Karpas-422 (cell line): ENCODE measurements at places on chromosomes 2 and 18. TPM values are rescaled to one million over a fixed set of nuclear protein-coding genes. Genes with fewer than 3 reads are reported as not detected.
A peak's percentile ranks its signal among the peaks of the same experiment; 100 is the strongest.

ARHGAP15 gene
- total RNA-seq: 65.6 and 82.8 TPM in 2 replicates

CRACDL gene
- 1.0 and 2.5 TPM in 2 replicates for total RNA-seq

TP53I3 gene
- total RNA-seq: 3.4 and 13.5 TPM in 2 replicates

DYSF gene
- total RNA-seq: not detected in 2 replicates

ERMN gene
- total RNA-seq: 5.8 and 8.2 TPM in 2 replicates

PXDN gene
- total RNA-seq: not detected in 2 replicates

NOSTRIN gene
- not detected in 2 replicates for total RNA-seq

DNA sequence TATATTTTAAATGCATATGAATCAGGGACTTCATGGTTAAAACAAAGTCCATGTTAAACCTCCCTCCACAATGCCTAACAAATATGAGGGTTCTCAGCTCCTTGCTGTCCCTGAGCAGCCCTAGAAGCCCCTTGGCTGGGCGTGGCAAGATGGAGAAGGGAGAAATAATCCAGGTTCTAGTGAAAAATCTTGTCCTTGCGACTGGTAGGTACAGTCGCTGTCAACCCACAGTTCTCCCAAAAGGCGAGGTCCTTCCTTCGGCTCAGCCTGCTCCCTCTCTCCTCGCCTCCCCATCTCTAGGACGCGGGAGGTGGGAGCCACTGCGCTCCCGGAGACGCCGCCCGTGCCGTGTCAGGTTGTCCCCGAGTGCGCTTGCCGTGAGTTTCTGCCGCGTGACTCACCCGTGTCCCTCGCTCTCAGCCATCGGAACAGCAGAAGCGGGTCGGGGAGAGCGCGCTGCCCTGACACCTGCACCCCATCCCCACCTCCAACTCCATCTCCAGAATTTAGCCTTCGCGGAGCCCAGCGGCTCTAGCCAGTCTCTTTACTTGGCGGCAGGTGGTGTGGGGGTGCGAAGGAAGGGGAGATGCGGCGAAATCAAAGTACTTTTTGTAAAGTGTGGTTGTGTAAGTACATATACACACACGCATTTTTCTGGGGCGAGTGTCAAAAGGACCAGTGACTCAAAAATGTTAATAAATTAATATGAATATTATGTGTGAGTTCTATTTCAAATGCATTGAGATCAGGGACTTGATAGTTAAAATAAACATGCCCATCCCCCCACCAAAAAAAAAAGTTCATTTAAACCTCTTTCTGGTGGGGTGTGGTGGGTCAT, 65.1 kb upstream of the TMEM17 start:
- H3K4me1 ChIP-seq: no peaks in the 10 kb centered on the region
- H3K4me3 ChIP-seq: no peak overlapping the region
- no peak for DNase-seq
- H3K27ac ChIP-seq: no peak overlapping the region
- H3K36me3 ChIP-seq: no peaks in the 10 kb centered on the region

DNA sequence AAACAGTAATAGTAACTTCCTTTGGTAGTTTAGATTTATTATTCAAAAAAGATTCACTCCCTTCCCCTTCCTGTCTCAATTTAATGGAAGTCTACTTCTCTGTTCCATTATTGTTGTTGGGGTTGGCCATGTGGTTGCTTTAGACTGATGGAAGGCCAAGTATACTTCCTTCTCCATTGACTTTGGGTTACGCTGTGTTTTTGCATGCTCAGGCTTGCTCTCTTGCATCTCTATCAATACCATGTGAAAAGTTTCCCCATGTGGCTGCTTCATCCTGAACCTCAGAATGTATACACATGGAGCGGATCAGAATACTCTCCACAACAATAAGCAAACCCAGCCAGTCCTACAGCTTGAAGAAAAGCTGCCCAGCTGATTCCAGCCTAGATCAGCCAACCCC, 20.3 kb downstream of the CFAP210 start:
- no peak overlapping the region for H3K27ac ChIP-seq
- no peak for DNase-seq
- no peaks in the 10 kb centered on the region for H3K36me3 ChIP-seq
- H3K4me1 ChIP-seq: no peaks in the 10 kb centered on the region
- H3K27me3 ChIP-seq: no peaks in the 10 kb centered on the region

DNA sequence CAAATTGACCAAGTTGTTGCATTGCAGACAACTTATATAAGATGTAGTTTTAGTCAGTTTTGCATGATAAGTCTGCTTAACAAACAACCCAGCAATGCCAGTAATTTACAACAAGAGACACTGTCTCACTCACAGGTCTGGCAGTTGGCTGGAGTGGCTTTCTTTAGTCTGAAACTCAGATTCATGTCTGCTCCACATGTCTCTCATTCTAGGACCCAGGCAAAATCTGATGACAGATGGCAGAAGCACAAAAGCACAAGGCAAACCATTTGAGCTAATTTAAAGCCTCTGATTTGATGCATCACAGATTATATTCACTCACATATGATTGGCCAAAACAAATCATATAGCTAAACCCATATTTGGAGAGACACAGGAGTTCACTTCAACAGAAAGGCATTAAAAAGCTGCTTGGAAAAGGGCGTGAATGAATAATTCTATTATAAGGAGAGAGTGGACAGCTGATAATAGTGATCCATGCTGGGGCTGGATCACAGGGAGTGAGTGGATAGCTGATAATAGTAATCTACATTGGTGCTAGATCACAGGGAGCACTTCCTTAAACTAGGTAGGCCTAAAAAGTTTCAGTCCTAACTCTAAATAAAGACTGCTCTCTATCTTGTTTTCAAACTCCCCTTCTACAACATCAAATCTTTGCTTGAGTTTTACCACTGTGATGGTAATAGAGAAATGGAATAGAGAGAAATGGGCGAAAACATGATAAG, 593.2 kb upstream of the ZNF804A start:
- no peak overlapping the region for H3K4me3 ChIP-seq
- DNase-seq: no peak
- H3K36me3 ChIP-seq: no peaks in the 10 kb centered on the region
- H3K27me3 ChIP-seq: no peaks in the 10 kb centered on the region

DNA sequence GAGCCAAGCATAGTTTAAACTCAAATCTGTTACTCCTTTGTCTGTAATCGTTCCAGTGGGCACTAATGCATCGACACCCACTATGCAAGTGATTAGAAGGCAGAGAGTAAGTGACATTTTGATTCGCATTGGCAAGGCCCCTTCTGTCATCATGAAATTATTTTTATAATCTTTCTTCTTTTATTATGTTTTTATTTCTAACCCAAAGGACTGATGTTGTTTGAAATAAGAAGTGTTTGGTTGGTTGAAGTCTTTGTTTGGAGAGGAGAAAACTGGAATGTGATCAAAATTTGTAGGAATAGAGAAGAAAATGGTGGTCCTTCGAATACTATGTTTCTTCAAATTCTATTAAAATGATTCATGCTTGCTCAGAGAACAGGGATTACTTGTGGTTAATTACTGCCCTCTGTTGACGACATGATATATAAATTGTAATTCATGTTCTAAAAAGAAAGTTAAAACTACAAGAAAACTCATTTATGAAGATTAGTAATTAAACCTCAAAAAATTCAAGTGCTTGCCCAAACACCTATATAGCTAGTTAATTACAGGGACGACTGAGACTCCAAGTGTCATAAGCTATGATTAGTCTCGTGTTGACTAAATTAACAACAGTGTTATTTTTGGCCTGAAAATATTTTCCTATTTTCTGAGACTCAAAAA, 26.4 kb upstream of the TFPI start:
- no peak overlapping the region for H3K4me3 ChIP-seq
- H3K27me3 ChIP-seq: no peaks in the 10 kb centered on the region
- peak; percentile 70 for DNase-seq

- no peak overlapping the region for H3K27ac ChIP-seq
- no peak overlapping the region for H3K4me3 ChIP-seq
- no peaks in the 10 kb centered on the region for H3K4me1 ChIP-seq
These were observed 575.1 kb upstream of the CDH7 start for GRCh38 chr18:65175681-65176080.

- no peaks in the 10 kb centered on the region for H3K27me3 ChIP-seq
- H3K4me3 ChIP-seq: no peak overlapping the region
- H3K27ac ChIP-seq: no peak overlapping the region
- H3K36me3 ChIP-seq: no peaks in the 10 kb centered on the region
These were observed 1588.9 kb upstream of the TMEFF2 start for GRCh38 chr2:193783681-193784080.

GRCh38 chr2:191593622-191594385, 84.1 kb upstream of the NABP1 start:
- H3K4me1 ChIP-seq: no peaks in the 10 kb centered on the region
- H3K27me3 ChIP-seq: no peaks in the 10 kb centered on the region
- H3K36me3 ChIP-seq: no peaks in the 10 kb centered on the region
- no peak for DNase-seq
- no peak overlapping the region for H3K27ac ChIP-seq

- no peaks in the 10 kb centered on the region for H3K4me1 ChIP-seq
- no peak overlapping the region for H3K27ac ChIP-seq
- peak; percentile 79 for DNase-seq
- H3K27me3 ChIP-seq: no peaks in the 10 kb centered on the region
These were observed 62.4 kb downstream of the TXNL1 start for GRCh38 chr18:56575819-56576663.

DNA sequence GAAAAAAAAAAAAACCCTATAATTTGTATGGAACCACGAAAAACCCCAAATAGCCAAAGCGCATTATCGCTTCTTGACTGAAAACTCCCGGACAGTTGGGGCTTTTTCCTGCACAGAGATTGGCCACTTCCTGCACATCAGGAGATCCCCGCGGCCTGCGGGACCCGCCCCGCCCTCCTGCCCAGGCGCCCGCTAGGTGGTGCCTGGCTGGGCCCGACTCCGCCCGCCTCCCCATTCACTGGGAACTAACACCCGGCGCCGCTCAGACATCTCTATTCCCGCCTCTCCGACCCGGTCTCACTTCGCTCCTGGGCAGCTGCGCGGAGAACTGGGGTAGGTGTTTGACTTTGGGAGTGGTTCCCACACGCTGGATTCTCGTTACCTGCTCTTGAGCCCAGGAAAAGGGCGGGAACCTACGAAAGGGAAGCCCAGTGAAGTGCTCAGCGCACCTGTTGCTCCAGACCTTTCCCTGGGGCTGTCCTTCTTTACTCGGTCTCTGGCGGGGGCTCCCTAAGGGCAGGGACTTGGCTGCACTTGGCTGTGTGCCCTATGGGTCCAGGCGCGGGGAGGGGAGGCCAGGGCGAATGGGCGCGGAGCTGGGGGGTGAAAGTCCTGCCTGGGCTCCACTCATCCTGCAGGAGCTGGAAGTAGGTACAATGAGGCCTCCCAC, at the start of gene HMSD:
Gene HMSD (plus strand): TSS at position 234 of the 670 bp plus-strand sequence. CDS start 4,155 bp downstream, outside the sequence.
- peaks cover 9% of the 10 kb centered on the region for H3K4me1 ChIP-seq
- H3K27me3 ChIP-seq: no peaks in the 10 kb centered on the region
- H3K36me3 ChIP-seq: no peaks in the 10 kb centered on the region
- peak; percentile 51 for DNase-seq
- H3K27ac ChIP-seq: no peak within 1 kb of the TSS

- H3K36me3 ChIP-seq: no peaks in the 10 kb centered on the region
- H3K4me1 ChIP-seq: no peaks in the 10 kb centered on the region
- no peak overlapping the region for H3K27ac ChIP-seq
- peak; percentile 44 for DNase-seq
- no peak overlapping the region for H3K4me3 ChIP-seq
These were observed 91.4 kb downstream of the COL6A3 start for GRCh38 chr2:237322564-237322963.

DNA sequence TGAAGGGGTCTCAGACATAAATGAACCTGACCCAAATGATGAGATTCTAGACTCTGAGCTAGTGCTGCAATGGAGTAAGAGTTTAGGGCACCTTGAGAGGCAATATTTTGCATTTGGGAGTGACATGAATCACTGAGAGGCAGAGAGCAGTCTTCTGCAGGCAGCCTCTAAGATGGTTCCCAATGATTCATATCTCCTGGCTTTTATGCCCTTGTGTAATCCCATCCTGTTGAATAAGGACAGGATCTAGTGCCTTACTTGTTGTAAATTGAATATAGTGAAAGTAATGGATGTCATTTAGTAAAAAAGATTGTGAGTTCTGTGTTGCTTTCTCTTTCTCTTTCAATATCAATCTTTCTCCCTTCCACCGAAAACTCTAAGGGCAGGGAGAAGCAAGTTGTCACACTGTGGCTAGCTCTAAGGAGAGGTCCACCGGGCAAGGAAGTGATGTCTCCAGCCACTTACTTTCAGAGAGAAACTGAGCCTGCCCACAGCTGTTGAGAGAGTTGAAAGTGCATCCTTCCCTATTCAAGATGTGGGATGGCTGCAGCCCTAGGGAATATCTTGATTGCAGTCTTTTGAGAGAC, 144.7 kb downstream of the TRIB2 start:
- no peaks in the 10 kb centered on the region; the same call in 1 of the 2 replicates for H3K27me3 ChIP-seq
- no peak overlapping the region for H3K27ac ChIP-seq
- DNase-seq: no peak
- H3K36me3 ChIP-seq: no peaks in the 10 kb centered on the region

DNA sequence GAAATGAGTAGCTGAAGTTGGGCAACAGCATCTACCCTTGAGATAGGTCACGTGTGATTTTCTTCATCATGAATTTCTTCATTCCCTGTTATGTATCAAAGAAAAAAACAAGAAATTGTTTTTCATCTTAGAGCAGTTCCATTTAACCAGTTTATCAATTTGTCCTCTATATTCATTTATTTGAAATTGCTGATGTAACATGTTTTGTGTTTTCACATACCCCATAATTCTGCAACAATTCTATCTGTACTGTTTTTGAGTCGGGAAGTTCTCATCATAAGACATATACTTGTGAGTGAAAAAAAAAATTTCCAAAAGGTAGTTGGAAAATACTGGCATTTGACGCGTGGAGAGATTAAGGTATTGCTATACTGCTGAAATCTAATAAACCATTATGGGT, 422.6 kb upstream of the REG3G start:
- H3K27ac ChIP-seq: no peak overlapping the region
- no peak for DNase-seq
- H3K36me3 ChIP-seq: no peaks in the 10 kb centered on the region

- no peak overlapping the region for H3K27ac ChIP-seq
- no peak for DNase-seq
- H3K4me1 ChIP-seq: no peaks in the 10 kb centered on the region
- no peaks in the 10 kb centered on the region for H3K27me3 ChIP-seq
These were observed 210.8 kb downstream of the DYSF start for GRCh38 chr2:71664161-71664560.

DNA sequence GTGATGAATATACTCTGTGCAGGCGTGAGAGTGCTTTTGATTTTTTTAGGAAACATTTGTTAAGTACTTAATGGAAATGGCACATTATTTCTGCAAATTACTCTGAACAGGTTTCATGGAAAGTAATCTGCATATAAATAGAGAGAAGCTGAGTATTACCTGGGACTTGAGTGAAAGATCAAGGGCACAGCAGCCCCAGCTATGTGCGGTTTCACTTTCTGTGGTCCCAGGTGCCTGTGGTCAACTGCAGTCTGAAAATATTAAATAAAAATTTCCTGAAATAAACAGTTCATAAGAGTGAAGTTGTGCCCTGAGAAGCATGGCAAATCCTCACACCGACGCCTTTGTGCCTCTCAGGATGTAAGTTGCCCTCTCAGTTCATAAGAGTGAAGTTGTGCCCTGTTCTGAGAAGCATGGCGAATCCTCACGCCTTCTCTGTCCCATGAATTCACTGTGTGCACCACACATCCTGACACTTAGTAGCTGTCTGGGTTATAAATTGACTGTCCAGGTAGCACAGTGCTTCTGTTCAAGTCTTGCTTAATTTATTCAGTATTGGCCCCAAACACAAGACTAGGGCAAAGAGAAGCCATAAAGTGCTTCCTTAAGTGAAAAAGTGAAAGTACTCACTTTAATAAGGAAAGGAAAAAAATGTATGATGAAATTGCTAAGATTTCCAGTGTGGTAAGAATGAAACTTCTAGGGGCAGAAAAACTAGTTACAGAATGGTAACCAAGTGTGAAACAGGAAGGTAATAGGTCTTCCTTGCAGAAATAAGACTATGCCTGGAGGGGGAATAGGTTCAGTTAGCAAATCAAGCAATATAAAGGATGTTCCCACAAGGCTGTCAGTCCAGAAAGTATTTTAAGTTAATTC, 4.3 kb upstream of the SNTG2 start:
- H3K36me3 ChIP-seq: no peaks in the 10 kb centered on the region
- peaks cover 15% of the 10 kb centered on the region for H3K4me1 ChIP-seq
- H3K4me3 ChIP-seq: peak overlapping the region; percentile 22; the same call in 1 of the 2 replicates
- no peak for DNase-seq
- no peaks in the 10 kb centered on the region for H3K27me3 ChIP-seq
